ENCODE measurements at places on chromosomes 6 and 20.

DNA sequence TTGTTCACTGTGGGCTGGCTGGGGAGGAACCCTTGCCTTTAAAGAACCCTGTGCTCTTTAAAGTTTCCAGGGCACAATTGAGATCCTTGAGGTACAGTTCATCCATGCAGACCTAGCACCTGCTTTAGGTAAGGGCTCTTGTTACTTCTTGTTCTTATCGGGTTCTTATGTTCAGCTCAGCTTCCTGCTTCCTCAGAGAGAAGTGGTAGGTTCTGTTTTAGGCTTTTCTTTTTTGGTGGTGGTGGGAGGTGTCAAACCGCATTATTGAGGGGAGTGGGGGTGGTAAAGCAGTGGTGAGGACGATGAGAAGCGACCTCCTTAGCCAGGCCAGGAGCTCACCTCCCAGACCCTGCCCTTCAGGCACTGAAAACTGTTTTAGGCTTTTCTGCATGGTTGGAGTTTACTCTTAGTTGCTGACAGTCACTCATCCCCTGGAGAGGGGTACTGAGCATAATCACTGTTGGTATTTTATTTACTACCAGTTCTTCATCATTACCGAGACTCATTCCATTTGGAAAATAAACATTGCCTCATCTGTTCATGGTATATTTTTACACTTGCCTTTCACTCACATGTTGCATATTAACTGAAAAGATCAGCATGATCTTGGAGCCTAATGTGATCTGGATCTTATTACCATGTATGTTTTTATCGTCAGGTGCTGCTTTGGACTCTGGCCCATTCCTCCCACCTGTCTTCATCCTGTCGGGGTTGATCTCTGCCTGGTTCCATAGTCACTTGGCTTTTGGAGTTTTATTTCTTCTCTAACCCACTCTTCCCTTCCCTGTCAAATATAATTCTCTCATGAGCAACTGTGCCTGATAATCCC lies 35.4 kb downstream of the SLC16A10 start:
- DNase-seq = no peak

DNA sequence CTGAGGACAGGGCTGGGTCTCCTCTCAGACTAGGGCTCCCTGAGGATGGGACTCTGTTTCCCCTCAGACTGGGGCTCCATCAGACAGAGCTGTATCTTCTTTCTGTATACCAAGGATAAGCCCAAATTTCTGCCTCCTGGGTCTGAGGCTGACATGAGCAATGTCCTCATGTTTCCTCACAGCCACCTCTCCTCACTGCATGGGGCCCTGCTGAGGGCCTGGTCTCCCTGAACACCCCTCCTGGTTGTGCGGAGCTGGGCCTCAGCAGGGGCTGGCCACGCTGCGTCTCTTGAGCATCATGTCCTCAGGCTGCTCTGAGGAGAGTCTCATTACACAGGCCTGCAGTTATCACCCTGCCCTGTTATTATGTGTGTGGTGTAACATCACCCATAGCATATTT lies 144.6 kb downstream of the LRFN2 start:
- DNase-seq = no peak

- no peak for DNase-seq
Measured at GRCh38 chr6:160130729-160131484, 9.3 kb downstream of the SLC22A1 start.

DNA sequence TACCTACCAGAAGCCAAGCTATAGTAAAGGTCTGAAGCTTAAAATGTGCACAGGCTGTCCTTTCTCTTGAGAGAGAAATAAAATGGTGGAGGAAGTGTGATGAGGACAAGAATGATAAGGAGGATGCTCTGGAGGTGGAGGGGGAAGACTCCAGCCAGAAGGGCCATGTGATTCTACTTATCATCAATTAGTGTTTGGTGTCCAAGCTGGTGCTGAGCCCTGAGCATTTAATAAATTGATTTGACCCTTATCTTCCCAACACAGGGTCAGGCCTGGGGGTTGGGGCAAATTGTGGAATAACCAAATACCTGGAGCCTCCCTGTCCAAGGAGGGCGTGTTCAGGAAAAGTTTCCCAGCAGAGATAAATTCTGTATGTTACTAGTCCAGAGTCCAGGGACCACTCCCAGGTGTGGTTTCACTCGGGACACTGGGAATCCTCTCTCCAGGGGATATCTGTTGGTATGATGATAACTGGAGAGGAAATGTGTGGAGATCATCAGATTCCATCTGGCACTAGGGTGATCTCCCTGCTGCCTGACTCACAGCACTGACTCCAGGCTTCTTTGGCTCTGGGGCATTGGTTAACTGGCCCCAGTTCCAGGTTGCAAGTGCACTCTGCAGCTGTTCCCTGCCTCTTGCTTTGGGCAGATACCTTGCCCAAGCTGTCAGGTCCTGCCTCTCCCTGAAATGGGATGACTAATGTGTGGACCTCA lies 3.8 kb upstream of the MYBL2 start:
- no peak for DNase-seq

DNA sequence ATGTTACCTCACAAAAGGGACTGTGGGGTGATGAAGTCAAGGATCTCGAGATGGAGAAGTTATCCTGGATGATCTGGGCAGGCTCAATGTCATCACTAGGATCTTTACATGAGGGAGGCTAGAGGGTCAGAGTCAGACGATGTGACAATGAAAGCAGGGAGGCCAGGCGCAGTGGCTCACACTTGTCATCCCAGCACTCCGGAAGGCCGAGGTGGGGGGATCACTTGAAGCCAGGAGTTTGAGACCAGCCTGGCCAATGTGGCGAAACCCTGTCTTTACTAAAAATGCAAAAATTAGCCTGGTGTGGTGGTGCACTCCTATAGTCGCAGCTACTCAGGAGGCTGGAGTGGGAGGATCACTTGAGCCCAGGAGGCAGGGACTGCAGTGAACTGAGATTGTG lies 68.8 kb downstream of the TTLL2 start:
- DNase-seq = no peak

- DNase-seq = peak; percentile 69
Measured at GRCh38 chr6:26158076-26158580, 70.9 kb downstream of the HFE start.

DNA sequence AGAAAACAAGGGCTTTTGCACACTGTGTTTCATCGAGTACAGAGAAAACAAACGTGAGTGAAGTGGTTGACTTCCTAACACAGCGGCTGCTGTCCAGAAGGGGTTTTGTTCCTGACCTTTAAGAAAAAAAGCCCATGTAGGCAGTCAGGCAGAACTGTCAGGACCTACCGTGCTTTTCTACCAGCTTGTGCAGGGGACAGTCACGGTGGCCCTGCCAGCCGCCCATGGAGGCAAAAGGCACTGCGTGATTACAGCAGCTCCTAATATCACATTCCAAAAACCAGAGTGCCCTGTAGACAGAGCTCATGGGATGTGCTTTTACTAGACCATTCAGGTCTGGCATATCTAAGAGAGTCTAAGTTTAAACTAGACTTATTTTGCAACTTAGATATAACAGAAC lies 12.2 kb downstream of the TNFAIP3 start:
- DNase-seq = no peak

GRCh38 chr6:109313139-109313538 lies 69.1 kb downstream of the CD164 start:
- DNase-seq = no peak

- DNase-seq = no peak
Measured at GRCh38 chr6:12403947-12404647, 113.9 kb downstream of the EDN1 start.

- DNase-seq = no peak
Measured at GRCh38 chr6:158619922-158620801, 24.4 kb downstream of the DYNLT1 start.

GRCh38 chr20:45867136-45867818 lies 9.9 kb downstream of the ZSWIM3 start:
- DNase-seq = no peak

GRCh38 chr20:34240693-34241615 lies at the start of gene ASIP:
Gene ASIP (plus strand): TSS chr20:34241423. CDS start chr20:34260375, 18,952 bp downstream.
- no peak for DNase-seq

DNA sequence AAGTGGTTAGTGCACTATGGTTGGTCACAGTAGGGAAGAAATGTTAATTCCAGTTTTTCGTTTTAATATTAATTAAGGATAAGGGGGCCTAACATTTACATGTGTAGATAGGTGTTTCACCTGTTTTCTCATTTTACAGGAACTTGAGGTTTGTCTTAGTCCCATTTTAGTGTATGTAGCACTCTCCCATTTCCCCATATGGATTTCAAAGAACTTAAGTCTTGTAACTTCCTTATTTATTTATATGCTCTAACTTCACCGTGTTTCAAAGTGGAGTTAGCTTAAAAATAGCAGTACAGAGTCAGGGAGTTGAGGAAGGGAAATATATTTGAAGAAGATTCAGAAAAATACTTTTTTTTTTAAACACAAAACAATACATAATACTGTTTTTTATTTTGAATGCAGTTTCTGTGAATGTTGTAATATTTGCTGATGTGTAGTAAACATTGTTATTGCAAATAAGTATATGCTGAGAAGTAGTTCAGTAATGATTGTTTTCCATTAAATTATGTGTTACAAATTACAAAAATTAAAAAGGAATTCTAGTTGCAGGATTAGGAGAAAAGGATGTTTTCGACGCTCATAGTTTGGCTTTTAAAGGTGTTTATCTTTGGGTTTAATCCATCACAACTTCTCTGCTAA lies 3.5 kb downstream of the SCAF8 start:
- DNase-seq = no peak

GRCh38 chr6:70413992-70414494 lies 735 bp downstream of the FAM135A start:
- DNase-seq = no peak

DNA sequence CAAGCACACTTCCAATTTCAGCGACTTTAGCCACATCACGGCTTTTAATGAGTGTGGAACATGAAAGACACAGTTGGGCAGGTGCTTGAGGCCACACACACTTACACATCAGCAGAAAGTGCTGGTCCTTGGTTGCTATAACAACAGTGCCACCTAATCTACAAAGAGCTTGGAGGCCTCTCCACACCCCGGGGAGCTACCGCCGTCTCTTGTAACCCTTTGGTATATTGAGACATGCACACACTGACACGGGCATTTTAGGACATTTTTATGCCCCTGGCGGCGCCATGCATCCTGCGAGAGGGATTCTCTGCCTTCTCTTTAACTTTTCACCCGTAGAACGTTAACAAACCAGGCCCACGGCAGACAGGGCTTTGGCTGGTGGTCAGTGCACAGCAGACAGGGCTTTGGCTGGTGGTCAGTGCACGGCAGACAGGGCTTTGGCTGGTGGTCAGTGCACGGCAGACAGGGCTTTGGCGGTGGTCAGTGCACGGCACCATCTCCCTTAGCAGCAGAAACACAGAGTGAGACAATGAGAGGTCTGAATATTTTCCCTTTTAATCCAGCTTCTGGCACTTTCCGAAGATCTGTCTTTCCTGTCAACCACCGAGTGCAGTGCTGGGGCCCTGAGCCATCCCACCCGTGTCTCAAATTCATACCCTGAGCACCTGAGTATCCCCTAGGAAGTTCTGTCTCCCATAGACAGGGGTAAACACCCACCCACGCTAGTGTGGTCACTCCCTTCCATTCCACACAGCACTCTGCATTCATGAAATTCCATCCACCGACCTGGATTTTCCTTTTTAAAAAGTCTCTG lies 116.6 kb upstream of the RPS6KA2 start:
- DNase-seq = no peak

DNA sequence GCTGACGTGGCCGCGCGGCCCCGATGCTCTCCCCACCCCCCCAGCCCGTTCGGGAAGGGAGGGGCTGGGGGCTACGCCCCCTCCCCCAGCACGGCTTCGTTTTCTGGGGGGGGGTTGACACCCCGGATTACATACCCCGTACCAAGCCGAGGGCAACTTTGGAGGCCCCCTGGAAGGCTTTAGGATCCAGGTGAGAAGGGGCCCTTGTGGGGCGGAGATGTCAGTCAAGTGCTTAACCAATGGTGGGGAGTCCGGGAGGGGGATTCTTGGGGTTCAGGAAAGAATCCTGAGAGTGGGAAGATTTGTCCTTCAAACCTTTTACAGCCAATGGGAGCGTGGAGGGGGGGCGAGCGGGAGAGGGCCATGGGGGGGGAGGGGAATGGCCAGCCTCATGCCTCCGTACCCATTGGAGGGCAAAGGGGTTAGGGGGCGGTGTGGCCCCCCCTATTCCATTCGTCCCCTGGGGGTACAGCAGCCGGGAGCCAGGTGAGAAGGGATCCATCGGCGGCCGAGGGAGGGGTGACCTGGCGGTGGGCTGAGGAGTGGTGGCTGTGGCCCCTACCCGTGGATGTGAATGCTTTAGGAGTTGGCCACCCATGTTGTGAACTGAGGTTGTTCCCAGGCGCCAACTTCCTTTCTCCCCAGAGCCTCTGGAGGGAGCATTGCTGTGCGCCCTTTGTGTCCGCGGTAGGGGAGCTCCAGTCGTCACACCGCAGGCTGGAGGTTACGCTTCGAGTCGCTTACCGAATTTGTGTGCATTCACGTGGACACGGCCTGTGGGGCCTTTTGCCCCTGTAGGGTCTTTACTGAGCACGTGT lies 682 bp downstream of the BRD2 start:
- DNase-seq = peak; percentile 60

DNA sequence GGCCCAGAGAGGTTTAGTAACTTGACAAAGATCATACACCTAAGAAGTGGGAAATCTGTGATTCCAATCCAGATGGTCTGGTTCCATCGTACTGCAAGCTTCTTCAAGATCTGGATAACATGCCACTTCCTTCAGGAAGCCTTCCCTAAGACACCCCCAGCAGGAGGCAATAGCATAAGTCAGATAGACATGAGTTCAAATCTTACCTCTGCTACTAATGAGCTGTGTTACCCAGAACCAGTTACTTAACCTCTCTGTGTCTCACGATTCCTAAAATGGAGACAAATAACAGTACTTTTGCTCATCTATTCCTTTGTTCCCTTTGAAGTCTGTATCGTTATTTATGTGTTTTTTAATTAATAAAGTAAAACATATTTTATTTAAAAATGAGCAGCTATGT lies 22.3 kb upstream of the OCSTAMP start:
- DNase-seq = no peak

Data from activated T-cell treated with anti-CD3 and anti-CD28 coated beads for 48 hours (primary cell).